A172 (cell line): ENCODE measurements at places on chromosomes 1 and 21. TPM values are rescaled to one million over a fixed set of nuclear protein-coding genes. Genes with fewer than 3 reads are reported as not detected.

- no peak for DNase-seq
Observed at GRCh38 chr1:168420177-168420576, 123.6 kb downstream of the XCL2 start.

KCNH1 gene
- 5.3 and 6.9 TPM in 2 replicates for total RNA-seq

DNA sequence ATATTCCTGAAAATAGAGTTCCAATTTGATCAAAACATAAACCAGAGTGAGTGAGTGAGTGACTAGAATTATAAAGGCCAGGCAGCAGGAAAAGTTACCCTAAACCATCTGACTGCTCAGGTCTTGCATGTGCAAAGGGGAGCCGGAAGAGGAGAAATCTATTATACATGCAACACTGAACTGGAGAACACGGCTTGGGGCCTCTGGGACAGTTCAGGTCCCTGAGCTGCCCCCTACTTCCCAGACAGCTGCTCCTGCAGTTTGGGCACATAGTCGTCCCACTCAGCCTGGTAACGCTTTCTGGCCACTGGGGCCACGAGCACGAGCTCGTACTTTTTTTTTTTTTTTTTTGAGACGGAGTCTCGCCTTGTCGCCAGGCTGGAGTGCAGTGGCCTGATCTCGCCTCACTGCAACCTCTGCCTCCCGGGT, 40.1 kb downstream of the PTPRC start:
- DNase-seq, result no peak

CHRM3 gene
- 1.3 and 5.1 TPM in 2 replicates for total RNA-seq

DNA sequence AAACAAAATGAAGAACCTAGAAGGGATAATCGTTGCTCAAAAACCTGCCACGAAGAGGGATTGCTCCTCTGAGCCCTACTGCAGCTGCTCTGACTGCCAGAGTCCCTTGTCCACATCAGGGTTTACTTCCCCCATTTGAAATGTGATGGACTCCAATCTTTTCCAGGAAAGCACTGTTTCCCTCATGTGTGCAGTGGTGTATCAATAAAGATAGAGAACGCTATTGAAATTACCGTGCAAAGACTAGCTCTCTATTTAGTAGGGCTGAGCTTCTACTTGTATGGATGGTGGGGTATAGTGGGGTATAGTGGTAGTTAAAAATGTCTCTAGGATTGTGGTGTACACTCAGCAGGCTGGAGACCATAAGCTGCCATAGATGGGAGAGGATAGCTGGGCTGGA, 3.7 kb downstream of the TMCO2 start:
- no peak for DNase-seq

DNA sequence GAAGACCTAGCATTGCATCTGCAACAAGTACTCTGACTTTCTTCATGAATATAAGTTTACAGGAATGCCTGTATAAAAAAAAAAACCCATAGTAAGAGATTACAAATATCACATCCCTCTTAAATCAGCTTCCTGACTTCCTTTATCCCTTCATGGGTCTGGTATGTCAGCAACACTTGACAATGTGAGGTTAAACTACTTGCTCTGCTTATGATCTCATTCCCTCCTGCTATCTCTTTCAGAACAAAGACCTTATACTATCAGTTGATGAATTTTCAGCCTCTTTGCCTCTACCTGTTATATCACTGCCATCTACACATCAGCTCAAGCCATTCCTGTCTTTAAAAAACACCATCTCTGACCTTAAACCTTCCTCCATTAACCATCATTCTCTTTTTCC, 130.9 kb upstream of the SAMSN1 start:
- DNase-seq, result no peak

- no peak for DNase-seq
Observed at GRCh38 chr1:229786974-229787610, 161.0 kb downstream of the URB2 start.

DNA sequence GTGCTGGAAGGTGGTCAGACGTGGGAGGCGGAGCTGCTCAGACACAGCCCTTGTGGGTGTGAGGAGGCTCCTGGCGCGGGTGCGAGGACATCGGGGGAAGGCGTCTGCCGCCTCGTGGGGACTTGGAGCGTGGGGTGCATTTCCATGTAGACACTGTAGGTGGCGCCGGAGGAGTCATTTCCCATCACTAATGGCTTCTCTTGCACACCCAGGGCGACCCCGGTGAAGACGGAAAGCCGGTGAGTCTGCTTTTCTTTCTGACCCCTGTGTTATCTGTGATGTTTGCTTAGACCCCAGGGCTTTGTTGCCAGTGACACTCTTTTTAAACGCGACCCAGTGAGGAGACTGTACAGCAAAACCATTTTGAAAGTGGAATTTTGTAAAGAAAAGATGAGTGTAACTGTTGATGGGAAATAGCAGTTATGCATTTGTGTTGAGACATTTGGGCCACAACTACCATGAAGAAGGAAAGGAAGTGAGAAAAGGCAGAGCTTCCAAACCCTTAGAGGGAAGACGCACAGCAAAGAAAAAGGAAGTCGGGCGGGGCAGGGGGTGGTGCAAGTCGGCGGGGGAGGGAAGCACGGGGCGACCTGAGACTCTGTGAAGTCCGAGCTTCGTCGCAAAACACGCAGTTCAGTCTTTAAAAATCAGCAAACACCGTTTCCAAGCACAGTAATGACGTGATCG, 64.0 kb downstream of the SLC19A1 start:
- DNase-seq, result peak; percentile 35

RXFP4 gene
- not detected in 2 replicates for total RNA-seq

LRRC3 gene
- 0.50 and 1.5 TPM in 2 replicates for total RNA-seq

DNA sequence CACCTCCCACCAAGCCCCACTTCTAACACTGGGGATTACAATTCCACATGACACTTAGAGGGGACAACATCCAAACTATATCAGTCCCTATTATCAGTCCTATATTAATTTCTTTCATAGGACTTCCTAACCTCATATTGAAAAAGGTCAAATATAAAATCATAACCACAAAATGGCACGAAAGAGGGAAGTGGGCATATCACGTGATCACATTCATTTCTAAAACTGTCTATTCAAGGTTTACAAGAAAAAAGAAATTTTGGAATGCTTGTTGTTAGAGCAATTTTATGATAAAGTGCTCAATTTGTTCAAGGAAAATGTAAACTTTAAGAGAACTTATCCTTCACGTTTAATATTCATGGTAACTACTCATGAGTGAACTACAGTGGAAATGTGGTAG, 13.2 kb upstream of the CDC7 start:
- DNase-seq, result no peak
